ENCODE measurements at places on chromosomes 7 and 10.

GRCh38 chr7:106346678-106347217 lies 62.0 kb upstream of the NAMPT start:
- no peak for DNase-seq

DNA sequence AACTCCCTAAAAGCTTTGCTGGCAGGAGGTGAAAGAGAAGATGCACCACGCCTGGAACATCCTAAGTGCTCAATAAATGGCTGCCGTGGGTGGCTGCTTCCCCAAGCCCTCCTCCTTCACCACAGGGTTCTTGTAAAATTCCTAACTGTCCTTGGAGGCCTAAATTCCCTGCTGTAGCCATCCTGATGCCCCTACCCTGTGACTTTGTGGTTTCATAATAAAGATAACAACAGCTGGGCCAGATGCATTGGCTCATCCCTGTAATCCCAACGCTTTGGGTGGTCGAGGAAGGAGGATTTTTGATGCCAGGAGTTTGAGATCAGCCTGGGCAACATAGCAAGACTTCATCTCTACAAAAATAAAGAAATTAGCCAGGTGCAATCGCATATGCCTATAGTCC lies 341.8 kb downstream of the ANKRD30A start:
- no peak for DNase-seq

- DNase-seq = no peak
These were observed 5.9 kb downstream of the EBF3 start for GRCh38 chr10:129958148-129958628.

GRCh38 chr10:69434169-69434568 lies 17.1 kb upstream of the TSPAN15 start:
- no peak for DNase-seq

GRCh38 chr7:4805110-4805983 lies 29.9 kb downstream of the AP5Z1 start:
- no peak for DNase-seq

GRCh38 chr7:147510923-147511322 lies 1079.6 kb upstream of the C7orf33 start:
- no peak for DNase-seq

DNA sequence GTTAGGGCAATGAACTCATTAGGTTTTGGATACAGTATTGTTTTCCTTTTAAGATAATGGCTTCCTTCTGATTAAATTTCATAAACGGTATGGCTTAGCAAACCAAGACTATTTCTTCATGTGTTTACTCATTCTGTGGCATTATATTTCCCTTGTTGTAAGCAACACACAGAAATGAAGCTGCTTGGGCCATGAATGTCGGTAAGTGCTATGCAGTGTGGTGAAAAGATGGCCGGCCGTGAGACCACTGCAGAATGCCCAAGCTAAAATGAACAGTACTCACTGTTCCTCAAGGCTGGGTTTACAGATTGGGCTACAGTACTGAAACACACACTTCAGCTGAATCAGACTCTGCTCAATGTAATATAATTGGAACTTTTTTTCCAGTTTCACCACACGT lies 8.1 kb downstream of the APBB1IP start:
- no peak for DNase-seq

DNA sequence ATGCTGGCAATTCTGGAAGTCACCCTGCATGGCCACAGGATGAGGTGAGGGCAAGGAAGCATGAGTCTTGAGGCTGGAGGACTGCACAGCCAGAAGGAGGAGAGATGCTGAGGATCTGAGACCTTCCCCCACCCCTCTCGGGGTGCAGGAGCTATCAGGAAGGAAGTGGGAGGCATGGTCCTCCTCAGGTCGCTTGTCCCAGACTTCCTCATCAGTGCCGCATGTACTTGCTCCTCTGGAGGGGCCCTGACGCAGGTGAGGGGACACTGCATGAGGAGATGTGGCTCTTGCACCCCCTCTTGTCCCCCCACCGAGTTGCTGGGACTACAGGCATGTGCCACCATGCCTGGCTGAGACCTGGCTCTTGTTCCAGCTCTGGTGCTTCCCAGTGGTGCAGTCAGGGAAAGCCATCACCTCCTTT lies 5.7 kb upstream of the ZMIZ1 start:
- no peak for DNase-seq

- DNase-seq = no peak
These were observed 480.9 kb downstream of the ETV1 start for GRCh38 chr7:13508586-13508985.

- no peak for DNase-seq
These were observed 1.2 kb upstream of the C10orf143 start for GRCh38 chr10:130111852-130112180.

GRCh38 chr10:29355411-29355991 lies 66.6 kb downstream of the LYZL1 start:
- DNase-seq = no peak

GRCh38 chr7:63114371-63114985 lies 884.2 kb upstream of the ZNF722 start:
- DNase-seq = no peak

- DNase-seq = no peak
These were observed 244.0 kb upstream of the CXCL12 start for GRCh38 chr10:44628921-44629320.

DNA sequence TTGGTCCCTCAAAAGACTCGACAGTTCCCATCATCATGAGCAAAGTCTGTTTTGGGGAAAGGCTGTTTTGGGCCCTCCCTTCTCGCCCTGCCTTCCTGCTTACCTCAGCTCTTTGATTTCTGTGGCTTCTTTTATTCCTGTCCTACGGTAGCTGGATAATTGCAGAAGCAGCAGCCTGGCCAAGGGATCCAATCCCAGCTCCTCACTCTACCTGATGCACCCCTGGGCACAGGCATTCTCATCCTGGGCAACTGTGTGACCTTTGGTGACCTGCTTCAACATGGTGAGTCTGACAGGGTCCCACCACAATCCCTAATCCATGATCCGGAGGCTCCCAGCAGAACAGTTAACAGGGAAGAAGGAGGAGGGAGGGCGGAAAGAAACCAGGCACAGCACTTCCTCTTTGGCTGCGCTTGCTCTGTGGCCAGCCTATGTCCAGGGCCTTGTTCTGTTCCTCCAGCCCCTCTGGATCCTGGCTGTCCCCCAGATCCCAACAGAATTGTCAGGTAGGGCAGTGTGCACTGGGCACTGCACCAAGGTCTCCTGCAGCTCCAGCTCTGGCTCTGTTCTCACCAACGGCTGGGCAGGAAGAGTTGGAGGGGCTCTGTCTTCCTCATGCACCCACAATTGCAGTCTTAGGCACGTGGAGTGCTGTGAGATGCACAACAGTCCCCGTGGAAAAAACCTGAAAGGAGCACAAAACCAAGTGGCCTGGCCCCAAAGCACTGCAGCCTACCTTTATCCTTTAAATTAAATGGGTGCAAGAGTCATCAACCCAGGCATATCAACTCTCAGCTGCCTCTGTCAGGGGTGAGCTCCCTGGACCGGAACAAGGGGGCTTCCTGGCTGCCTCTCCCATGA lies 144.4 kb downstream of the PTPN20 start:
- no peak for DNase-seq

DNA sequence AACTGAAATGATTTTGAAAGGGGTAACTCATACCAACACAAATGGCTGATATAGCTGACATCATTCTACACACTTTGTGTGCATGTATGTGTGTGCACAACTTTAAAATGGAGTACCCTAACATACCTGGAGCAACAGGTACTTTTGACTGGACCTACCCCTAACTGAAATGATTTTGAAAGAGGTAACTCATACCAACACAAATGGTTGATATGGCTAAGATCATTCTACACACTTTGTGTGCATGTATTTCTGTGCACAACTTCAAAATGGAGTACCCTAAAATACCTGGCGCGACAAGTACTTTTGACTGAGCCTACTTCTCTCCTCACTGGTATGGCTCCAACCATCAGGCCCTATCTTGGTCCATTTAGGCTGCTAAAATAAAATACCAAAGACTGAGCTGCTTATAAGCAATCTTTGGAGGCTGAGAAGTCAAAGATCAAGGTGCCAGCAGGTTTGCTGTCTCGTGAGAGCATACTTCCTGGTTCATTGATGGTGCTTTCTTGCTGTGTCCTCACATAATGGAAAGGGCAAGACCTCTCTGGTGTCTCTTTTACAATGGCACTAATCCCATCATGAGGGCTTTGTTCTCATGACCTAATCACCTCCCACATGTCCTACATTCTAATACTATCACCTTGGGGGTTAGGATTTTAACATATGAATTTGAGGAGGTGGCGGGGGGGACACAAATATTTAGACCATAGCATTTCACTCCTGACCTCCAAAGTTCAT lies 173.3 kb downstream of the CFTR start:
- DNase-seq = no peak

- DNase-seq = no peak
These were observed 24.1 kb downstream of the ANTXRL start for GRCh38 chr10:46310851-46311250.

- DNase-seq = no peak
These were observed 36.6 kb downstream of the AP3M1 start for GRCh38 chr10:74114041-74114448.

DNA sequence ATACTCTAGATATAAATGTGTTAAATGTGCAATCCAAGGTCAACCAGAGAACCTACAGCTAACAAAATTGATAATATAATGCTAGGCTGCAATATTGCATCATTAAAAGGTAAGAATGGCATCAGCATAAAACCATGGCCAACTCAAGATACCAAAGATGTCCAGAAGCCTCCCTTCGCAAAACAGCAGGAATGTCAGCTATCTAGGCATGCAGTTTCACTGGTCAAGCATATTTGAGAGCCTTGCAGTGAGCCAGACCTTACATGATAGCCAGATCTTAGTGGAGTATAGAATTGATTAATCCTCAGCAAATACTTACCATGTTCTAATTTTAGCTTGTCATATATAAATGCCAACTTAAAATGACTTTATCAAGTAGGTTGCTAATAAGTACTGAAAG lies 138.8 kb downstream of the ZEB1 start:
- DNase-seq = no peak

DNA sequence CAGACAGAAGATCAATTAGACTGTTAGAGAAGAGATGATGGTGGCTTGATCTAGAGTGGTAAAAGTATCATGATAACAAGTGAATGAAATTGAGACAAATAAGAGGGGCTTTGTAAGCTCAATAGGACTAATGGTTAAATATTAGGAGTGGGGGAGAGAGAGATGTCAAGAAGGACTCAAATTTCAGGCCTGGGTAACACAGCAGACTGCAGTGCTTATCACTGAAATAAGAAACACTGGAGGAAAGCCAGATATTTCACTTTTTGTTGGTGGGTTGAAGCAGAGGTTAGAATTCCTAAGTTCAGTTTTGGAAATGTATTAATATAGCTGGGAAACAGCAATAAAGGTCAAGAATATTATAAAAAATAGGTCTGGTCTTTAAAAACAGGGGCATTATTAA lies 74.6 kb downstream of the ORC5 start:
- no peak for DNase-seq

- no peak for DNase-seq
These were observed 16.0 kb upstream of the OLAH start for GRCh38 chr10:15027741-15028140.

DNA sequence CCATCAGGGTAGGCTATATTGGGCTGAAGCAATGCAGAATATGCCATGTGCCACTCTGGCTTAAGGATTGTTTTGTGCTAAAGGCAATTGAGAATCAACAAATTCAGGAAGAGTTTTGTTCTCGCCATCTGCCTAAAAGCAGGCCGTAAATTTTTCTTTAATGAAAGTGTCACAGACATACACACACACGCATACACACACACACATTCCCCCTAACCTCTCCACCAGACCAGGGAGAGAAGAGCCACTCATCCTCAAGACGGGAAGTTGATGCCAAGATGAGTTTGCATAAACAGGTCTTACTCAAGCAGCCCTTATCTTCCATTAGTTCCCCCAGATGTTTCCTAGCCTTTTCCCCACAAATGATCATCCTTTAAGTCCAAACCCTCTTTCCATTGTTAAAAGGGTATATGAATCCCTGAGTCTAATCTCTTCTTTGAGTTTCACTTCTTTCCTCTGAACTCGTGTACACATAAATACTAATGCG lies 59.6 kb upstream of the TRIM24 start:
- no peak for DNase-seq

- no peak for DNase-seq
These were observed 7.3 kb downstream of the DPYSL4 start for GRCh38 chr10:132193907-132194552.

DNA sequence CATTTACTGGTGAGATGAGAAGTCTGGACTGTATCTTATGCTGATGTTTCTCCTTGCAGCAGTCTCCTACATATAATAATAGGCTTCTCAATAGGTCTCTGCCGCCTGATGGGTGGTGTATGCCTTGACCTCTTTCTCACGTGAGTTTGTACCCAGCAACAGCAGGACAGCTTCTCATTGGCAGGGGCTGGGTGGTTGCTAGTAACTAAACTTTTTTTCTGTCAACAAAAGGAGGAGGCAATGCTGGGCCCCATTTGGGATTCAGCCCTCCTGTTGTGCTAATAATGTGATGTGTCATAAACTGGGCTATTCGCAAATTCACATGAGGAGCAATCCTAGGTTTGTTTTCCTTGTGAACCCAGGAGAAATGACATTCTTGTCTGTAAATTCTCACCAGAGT lies 533.6 kb downstream of the GATA3 start:
- DNase-seq = no peak

DNA sequence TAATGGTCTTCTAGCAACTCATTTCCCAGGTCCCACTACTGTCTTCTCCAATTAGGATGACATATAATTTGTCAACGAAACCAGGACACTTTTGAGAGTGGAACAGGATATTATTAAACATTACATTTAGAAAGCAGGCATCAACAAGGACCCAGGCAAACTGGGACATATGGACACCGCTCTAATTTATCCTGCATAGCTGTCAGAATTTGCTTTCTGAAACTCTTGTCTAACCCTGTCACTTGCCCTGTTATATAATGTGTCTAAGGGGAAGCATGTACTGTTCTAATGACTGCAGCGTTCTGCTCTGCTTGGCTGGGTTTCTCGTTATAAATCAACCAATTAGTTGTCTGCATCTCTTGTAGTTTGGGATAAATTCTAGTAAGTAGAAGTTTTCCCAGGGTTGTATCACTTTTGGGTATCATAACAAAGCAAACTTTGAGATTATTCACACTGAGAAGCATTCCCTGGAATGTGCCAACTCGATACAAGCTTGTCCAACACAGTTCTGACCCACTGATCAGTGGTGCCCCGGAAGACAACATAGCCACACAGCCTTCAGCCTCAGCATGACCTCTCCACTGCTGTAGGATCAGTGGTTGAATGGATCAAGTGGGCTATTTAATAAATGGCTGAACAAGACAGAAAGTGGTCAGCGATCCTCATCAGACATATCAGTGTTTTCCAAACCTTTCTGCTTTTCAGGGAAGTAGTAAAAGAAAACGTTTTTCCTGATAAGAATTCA lies 228.1 kb downstream of the KIF20B start:
- no peak for DNase-seq

- DNase-seq = no peak
These were observed 10.1 kb downstream of the CHN2 start for GRCh38 chr7:29204491-29205272.

DNA sequence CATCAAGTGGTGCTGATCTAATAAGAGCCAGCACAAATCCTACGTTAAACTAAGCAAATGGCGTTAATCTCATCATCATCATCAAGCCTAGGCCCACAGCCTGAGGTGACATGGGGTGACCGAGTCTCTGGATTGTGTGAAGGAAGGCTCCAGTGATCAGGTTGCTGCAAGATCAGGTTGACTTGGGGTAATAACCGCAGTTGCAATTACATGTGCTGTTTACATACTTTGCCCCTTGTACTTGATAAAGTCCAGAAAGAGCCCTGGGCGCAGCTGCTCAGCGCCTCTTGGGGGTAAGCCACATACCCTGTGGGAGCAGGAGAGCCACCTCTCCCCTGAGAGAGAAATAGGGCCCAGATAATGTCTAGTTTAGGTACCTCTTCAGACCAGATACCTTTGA lies 228.1 kb downstream of the WDR11 start:
- no peak for DNase-seq
